GM19239 (cell line): ENCODE measurements at places on chromosomes 16 and 17.

GRCh38 chr17:82841921-82842596 is 2.2 kb upstream of the ZNF750 start:
- DNase-seq: no peak

- DNase-seq: no peak
Measured at GRCh38 chr17:81197831-81198490, 24.8 kb downstream of the CEP131 start.

- no peak for DNase-seq
Measured at GRCh38 chr16:79687249-79688130, 87.0 kb upstream of the MAF start.

DNA sequence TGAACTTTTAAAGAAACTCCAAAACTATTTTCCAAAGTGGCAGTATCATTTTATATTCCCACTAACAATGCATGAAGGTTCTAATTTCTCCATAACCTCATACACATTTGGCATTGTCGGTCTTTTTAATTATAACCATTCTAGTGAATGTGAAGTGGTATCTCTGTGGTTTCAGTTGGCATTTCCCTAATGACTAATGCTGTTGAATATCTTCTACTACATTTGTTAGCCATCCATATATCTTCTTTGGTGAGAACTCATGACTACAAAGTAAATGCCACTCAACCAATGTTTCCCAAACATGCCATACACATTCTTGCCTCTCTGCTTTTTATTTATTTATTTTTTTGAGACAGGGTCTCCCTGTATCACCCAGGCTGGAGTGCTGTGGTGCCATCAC is 31.7 kb upstream of the TAOK1 start:
- DNase-seq: no peak

DNA sequence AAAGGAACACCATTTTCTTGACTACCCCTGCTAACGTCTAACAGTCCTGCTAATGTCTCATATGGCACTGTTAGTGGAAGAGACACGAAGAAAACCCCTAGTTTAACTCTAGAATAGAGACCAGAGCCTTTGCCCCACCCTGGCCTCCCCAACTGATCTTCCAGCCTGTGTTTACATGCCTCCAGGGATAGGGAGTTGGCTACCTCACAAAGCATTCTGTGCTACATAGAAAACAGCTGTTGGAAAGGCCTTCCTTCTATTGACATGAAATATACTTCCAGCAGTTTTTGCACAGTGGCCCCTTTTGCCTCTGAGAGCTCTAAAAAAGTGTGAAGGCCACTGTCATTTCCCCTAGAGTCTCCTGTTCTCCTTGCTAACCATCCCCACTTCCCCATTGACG is 73.1 kb downstream of the ASIC2 start:
- no peak for DNase-seq

GRCh38 chr16:89410322-89410721 is 80.0 kb downstream of the ANKRD11 start:
- no peak for DNase-seq

DNA sequence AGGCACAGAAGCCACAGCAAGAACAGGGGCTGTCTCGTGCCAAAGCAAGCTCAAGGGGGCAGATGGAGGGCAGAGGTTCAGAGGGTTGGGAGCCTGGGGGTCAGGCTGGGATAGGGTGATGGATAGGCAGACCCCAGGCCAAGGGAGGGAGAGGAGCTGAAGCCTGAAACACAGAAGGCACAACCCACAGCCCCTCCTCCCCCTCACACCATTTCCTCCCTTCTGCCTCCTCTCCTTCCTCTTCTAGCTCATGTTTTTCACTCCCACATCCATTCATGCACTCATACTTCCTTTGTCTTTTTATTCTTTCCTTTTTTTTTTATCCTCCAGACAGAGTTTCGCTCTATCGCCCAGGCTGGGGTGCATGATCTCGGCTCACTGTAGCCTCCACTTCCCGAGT is 61.1 kb downstream of the SOCS1 start:
- no peak for DNase-seq

DNA sequence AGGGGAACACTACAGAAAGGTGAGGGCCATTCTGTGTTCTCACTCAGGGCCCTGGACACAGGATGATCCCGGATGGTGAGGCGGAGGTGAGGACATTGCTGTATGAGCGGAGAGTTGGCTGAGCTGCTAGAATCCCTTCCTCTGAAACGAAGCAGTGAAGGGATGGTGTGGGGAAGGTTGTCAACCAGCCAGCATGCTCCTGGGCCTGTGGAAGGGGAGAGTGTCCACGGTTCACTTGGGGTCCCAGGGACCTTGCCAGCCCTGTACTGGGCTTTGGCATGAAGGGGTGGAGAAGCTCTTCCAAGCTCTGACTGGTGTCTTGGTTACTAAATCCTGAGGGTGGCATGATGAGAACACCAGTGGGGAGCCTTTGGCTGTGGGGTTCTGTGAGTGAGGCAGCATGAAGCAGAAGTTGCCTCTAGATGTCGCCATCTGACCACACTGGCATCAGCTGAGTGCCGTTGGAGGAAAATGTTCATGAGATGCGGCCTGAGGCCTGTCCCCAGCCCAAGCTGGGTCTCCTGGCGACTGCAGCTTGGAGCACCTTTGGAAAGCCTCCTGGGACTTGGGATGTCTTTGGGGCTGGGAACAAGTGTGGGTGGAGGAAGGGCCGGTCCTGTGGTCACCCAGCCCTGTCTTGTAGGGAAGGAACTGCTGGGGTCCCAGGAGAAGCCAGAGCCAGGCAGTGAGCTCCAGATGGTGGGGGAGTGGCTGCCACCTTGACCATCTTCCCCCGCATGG is 14.8 kb downstream of the PDP2 start:
- peak; percentile 46 for DNase-seq

GRCh38 chr16:54493594-54493993 is 207.0 kb upstream of the IRX3 start:
- DNase-seq: no peak

DNA sequence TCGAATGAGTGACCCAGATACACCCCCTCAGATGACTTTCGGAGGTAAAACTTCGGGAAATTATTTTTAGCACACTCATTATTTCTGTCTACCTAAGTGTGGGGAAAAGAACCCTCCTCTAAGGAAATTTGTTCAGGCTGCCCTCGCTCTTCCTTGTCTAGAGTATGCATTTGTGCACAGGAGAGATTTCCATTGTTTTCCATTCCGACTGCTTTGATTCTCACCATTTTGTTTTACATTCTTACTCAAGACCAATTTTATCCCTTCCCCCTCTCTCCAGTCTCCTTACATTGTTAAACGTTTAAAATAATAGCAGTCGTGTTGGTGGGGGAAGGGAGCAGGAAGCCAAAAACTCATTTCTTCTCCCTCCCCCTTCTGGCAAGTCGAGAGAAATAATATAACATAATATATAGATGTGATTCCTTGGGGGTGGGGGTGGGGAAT is 1.5 kb upstream of the CHD3 start:
- DNase-seq: no peak

- DNase-seq: no peak
Measured at GRCh38 chr16:54112451-54113206, 174.0 kb downstream of the IRX3 start.

- DNase-seq: no peak
Measured at GRCh38 chr17:4142107-4142900, 526 bp downstream of the ZZEF1 start.

GRCh38 chr16:17301593-17302135 is 169.1 kb downstream of the XYLT1 start:
- DNase-seq: peak; percentile 50

GRCh38 chr16:50517450-50518252 is 30.5 kb upstream of the NKD1 start:
- no peak for DNase-seq

DNA sequence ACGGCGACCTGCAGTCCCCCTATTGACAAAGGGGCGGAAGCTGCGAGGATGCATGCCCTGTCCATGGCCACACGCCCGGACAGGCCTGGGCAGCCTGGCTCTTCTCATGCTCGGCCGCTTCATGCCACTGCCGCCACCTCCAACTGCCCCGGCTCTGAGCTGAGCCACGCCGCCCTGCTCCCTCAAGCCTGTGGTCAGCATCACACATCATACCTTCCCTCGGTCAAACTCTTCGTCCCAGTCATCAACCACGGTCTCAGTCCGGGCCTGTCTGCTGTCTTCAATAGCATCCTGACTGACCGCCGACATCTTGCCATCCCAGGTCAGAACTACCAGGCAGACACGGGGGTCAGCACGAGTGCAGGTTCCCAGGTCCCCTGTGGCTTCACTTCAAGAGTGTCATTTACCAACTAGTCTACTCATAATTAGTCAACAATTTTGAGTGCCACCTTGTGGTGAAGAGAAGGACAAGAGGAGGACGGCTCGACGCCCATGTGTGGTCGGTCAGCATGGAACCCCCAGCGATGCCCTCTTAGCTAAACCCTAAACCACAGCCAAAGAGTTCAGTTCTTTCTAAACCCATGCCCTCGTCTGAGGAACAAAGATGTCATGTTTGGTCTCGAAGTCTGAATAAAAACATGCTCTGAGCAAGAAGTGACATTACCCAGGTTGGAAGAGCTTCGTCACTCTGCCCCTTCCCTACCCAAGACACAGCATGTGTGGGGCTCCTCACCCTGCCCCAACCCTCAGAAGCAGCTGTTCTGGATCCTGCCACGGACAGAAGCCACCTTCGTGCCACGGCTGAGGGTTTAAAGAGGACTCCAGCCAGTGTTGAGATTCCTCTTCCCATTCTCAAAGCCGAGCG is 16.9 kb upstream of the CYTH1 start:
- DNase-seq: no peak

GRCh38 chr17:57468932-57469775 is 212.8 kb downstream of the MSI2 start:
- DNase-seq: no peak

GRCh38 chr16:50167556-50167955 is 14.4 kb downstream of the TENT4B start:
- DNase-seq: no peak

DNA sequence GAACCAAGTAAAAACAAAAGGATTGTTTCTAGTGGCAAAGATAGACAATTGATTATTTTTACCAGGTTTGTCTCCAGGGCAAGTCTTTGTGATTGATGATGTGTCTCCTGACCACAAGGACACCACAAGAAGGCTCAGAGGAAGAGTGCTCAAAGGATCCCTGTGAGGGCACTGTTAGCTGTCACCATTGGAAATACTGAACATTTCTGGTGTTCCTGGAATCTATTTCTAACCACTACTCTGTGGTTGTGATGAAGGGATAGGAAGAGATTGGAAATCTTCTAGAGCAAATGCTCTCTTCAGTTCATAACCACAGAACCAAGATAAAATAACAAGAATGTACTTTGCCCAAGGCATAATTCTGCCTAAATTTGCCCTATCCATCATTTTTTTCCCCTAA is 15.3 kb downstream of the RNF43 start:
- no peak for DNase-seq

- no peak for DNase-seq
Measured at GRCh38 chr17:60145006-60145935, 4.5 kb upstream of the CA4 start.

- DNase-seq: no peak
Measured at GRCh38 chr16:28878083-28878926, at the start of gene ATP2A1. TSS of gene ATP2A1 (plus strand) at chr16:28878488. CDS start at chr16:28878672, 184 bp downstream.

- no peak for DNase-seq
Measured at GRCh38 chr17:7727886-7728285, 10.3 kb downstream of the DNAH2 start.

DNA sequence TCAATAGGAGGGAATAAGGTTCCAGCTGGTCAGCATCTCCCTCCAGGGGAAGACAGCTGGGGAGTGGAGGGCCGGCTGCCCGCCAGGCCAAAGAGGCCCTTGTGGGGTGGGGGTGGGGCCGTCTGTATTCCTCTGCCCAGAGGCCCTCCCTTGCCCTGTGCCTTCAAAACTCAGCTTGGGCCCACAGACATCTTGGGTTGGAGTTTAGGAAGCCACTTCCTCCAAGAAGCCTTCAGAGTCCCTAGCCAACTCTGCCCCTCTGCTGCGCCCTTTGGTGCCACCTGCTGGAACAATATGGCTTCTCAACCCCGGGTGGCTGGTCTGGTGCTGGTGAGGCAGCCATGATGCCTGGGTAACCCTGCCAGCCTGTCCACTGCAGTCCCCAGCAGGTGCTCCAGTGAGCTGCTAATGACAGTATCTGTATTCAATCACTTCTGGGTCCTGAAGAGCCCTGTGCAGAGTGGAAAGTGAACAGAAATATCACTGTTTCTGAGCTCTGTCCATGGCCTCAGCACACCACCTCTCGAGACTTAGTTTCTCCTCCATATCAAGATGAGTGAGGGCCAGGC is 16.7 kb downstream of the HSD11B2 start:
- peak; percentile 87 for DNase-seq

DNA sequence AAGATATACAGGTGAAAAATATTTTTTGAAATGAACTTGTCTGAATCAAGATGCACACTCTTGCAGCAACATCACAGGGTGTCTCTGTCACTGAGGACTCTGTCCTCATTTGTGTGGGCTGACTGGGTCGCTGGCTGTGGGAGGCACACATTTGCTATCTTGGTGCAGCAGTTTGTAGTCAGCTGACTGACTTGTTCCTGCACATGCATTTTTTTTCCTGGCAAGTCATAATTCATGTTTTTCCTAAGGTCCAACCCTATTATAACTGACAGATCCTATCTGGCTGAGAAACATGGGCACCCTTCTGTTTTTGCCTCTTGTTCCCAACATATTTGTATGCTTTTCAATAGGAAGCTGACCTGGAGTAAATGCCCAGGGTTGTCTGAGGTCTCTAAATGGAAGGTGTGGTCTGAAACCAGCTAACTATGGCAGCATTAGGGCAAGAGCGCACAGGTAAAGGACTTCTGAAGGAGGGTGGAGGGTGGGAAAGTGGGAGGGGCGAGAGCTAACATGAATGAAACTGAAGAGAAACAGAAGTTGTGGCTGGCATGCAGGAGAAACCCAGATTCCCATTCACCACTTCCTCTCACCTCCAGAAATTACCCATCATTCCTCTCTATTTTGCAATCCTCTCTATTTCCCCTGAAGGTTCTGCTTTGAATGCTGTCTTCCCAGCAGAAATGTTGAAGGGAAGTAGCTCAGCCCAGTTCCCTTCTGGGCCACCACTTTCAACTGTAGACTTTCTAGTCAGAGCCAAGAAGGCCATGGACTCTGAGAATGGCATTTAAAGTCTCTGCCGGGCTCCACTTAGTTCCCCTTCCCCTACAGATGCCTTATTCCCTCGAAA is 166.1 kb downstream of the PRKCA start:
- DNase-seq: no peak

GRCh38 chr17:16361874-16362273 is 8.6 kb upstream of the CENPV start:
- DNase-seq: no peak

- no peak for DNase-seq
Measured at GRCh38 chr16:73771196-73772064, 525.2 kb upstream of the PSMD7 start.

- DNase-seq: no peak
Measured at GRCh38 chr16:51306116-51306515, 155.0 kb upstream of the SALL1 start.

GRCh38 chr17:21171309-21171922 is 42.5 kb downstream of the TMEM11 start:
- DNase-seq: peak; percentile 69
